ENCODE measurements at places on chromosomes 11 and 22.

DNA sequence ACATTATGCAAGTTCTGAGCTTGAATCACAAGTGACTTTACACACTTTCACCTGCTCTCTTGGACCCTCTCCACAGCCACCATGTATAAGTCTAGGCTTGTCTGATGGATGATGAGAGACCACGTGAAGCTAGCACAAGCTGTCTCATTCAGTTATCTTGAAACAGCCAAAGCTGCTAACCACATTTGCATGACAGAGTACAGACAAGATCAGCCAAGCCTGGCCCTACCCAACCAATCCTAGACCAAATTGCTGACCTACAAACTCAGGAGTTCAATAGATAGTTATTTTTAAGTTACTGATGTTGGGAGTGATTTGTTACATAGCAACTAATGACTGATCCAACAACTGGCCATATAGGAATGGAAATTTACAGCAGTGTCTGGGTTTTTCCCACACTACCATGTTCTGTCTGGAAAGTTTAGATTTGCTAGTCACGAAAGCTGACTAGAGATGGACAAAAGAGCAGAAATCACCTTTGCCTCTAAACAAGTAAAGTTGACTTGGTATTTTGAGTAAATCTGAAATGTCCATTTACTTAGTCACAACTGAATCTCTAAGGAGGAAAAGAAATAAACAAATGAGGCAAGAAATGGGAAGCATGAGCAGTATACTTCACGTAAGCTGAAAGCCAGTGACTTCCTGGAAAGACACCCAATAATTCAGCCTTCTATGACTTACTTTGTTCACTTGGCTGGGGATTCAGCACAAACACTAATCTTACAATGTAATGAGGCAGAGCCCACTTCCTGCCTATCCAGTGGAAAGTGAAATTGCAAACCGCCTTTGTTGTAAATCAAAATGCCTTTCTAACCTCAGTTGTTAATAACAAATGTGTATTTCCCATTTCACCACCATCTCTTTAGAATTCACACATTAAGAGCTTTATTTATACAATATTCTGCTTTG lies 101.7 kb downstream of the FAM181B start:
- DNase-seq: peak; percentile 27

DNA sequence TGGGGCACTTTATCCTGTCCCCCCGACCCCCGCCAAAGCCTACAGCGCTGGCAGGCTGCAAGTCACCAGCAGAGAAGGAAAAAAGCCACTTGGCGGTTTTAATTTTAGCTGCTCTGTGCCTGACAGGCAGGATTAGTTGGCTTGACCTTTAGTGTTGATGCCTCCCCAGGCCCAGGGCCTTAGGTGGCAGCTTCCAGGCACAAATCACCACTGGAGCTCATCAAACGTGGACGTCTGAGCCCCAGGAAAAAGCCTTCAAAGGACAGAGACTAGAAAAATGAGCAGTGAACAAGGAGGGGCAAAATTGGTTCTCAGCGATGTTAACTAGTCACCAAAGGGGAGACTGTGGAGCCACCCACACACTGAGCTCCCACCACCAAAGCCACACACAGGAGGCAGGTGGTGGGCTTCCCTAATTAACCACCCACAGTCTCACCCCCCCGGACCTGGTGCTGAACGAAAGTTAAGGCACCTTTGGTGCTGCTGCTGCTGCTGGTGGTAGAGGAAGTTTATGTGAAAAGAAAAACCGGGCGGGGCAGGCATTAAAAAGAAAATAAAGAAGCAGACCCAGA lies 4.4 kb upstream of the PYGM start:
- DNase-seq: no peak

- no peak for DNase-seq
These were observed 107.0 kb downstream of the FAR1 start for GRCh38 chr11:13775471-13775870.

DNA sequence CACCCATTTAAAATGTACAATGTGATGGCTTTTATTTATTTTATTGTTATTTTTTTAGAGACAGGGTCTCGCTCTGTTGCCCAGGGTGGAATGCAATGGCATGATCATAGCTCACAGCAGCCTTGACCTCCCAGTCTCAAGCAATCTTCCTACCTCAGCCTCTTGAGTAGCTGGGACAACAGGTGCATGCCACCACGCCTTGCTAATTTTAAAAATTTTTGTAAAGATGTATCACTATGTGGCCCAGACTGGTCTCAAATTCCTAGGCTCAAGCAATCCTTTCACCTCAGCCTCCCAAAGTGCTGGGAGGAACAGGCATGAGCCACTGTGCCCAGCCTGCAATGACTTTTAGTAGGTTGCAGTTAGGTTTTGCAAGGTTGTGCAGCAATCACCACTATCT lies 14.3 kb downstream of the CLDN5 start:
- no peak for DNase-seq

GRCh38 chr11:69382131-69383128 lies 88.5 kb downstream of the MYEOV start:
- DNase-seq: peak; percentile 36
